ENCODE measurements at places on chromosomes 1 and 21.

- no peak for DNase-seq
Observed at GRCh38 chr1:62444701-62445100, 7.9 kb downstream of the USP1 start.

- DNase-seq, result no peak
Observed at GRCh38 chr1:172140072-172140471, 280.4 kb upstream of the C1orf105 start.

- peak; percentile 73 for DNase-seq
Observed at GRCh38 chr1:199684686-199685273, 342.7 kb upstream of the NR5A2 start.

DNA sequence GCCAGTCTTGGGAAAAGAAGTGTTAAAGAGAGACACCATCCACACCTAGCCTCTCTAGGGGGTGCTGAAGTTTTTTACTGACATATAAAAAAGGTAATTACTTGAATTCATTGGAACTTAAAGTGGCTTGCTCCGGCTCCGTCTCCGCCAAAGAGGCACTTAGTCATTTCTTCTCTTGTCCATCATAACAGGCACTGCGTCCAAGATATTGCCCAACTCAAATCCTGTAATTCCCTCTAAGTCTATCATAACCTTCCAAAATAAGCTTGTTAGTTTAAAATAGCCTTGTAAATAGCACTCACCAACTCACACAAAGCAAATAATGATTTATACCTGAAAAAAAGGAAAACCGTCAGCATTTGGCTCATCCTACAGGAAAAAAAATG, 160.5 kb downstream of the ZBTB18 start:
- no peak for DNase-seq

DNA sequence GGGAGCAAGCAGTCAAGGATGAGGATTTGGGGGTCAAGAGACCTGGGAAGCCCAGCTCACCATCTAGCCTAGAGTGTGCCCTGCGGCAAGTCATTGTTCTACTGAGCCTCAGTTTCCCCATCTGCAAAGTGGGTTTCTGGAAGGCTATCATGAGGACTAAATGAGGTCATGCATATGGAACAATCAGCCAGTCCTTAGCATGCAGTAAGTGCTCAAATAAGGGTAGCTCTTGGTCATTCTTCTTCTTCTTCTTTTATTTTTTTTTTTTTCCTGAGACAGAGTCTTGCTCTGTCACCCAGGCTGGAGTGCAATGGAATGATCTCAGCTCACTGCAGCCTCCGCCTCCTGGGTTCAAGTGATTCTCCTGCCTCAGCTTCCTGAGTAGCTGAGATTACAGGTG, 99.9 kb upstream of the RUNX3 start:
- DNase-seq, result no peak

DNA sequence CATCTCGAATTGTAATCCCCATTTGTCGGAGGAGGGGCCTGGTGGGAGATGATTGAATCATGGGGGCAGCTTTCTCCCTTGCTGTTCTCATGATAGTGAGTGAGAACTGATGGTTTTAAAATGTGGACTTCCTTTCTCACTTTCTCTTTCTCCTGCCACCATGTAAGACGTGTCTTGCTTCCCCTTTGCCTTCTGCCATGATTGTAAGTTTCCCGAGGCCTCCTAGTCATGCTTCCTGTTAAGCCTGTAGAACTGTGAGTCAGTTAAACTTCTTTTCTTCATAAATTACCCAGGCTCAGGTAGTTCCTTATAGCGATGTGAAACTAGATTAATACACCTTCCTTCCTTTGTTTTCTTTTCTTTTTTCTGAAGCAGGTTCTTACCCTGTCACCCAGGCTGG, 13.9 kb downstream of the DNAJC6 start:
- DNase-seq, result peak; percentile 39

Data from hematopoietic multipotent progenitor cell treated with erythropoietin and hydrocortisone succinate and interleukin-3 and kit ligand, for 8 days (in vitro differentiated cells).